ENCODE measurements at places on chromosomes 6 and 20. TPM values are rescaled to one million over a fixed set of nuclear protein-coding genes. Genes with fewer than 3 reads are reported as not detected.

GRCh38 chr6:89190741-89191140 is 26.4 kb downstream of the GABRR1 start:
- no peak overlapping the region for H3K27ac ChIP-seq
- H3K4me3 ChIP-seq, result no peak overlapping the region
- H3K27me3 ChIP-seq, result peaks cover 9% of the 10 kb centered on the region
- no peak for DNase-seq
- peaks cover 5% of the 10 kb centered on the region for H3K36me3 ChIP-seq
- H3K4me1 ChIP-seq, result no peaks in the 10 kb centered on the region

GRCh38 chr6:52263709-52264540 is 19.6 kb upstream of the IL17F start:
- peaks cover 12% of the 10 kb centered on the region for H3K4me1 ChIP-seq
- DNase-seq, result peak; percentile 81
- H3K4me3 ChIP-seq, result no peak overlapping the region
- peak overlapping the region; percentile 7 for H3K27ac ChIP-seq
- no peaks in the 10 kb centered on the region for H3K27me3 ChIP-seq
- peaks cover 70% of the 10 kb centered on the region for H3K36me3 ChIP-seq

- peak overlapping the region; percentile 51 for H3K4me3 ChIP-seq
- H3K27ac ChIP-seq, result peak overlapping the region; percentile 91
- peaks cover 39% of the 10 kb centered on the region for H3K36me3 ChIP-seq
- H3K4me1 ChIP-seq, result peaks cover 77% of the 10 kb centered on the region
- no peaks in the 10 kb centered on the region for H3K27me3 ChIP-seq
- DNase-seq, result peak; percentile 84
Observed at GRCh38 chr6:491233-491632, 99.7 kb downstream of the IRF4 start.

DNA sequence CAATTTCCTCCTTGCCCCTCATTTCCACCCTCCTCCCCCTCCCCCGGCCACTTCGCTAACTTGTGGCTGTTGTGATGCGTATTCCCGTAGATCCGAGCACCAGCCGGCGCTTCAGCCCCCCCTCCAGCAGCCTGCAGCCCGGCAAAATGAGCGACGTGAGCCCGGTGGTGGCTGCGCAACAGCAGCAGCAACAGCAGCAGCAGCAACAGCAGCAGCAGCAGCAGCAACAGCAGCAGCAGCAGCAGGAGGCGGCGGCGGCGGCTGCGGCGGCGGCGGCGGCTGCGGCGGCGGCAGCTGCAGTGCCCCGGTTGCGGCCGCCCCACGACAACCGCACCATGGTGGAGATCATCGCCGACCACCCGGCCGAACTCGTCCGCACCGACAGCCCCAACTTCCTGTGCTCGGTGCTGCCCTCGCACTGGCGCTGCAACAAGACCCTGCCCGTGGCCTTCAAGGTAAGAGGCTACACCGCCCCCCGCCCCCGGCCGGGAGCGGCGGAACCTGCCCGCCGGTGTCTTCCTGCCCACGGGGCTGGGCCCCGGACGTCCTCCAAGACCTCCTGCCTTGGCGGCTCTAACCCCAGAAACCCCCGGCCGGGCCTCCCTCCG is 44.9 kb upstream of the SUPT3H start:
- peak; percentile 71 for DNase-seq
- H3K36me3 ChIP-seq, result no peaks in the 10 kb centered on the region
- peaks cover 42% of the 10 kb centered on the region for H3K4me1 ChIP-seq
- peaks cover 27% of the 10 kb centered on the region for H3K27me3 ChIP-seq
- peak overlapping the region; percentile 95 for H3K4me3 ChIP-seq

- H3K4me1 ChIP-seq, result peaks cover 7% of the 10 kb centered on the region
- DNase-seq, result no peak
- peaks cover 13% of the 10 kb centered on the region for H3K36me3 ChIP-seq
- no peak overlapping the region for H3K4me3 ChIP-seq
Observed at GRCh38 chr6:144744720-144745119, 459.6 kb downstream of the UTRN start.

- no peak for DNase-seq
- H3K36me3 ChIP-seq, result peaks cover 62% of the 10 kb centered on the region
- H3K27me3 ChIP-seq, result no peaks in the 10 kb centered on the region
- peaks cover 45% of the 10 kb centered on the region for H3K4me1 ChIP-seq
- peak overlapping the region; percentile 13 for H3K27ac ChIP-seq
Observed at GRCh38 chr6:30317913-30318589, 8.7 kb upstream of the TRIM39 start.

CTCFL gene
- total RNA-seq, result not detected

All from activated CD8-positive, alpha-beta memory T cell treated with anti-CD3 and anti-CD28 coated beads, Interleukin-2, amount 10 ng/mL, durations not matched to agents 7 days and 5 days (primary cell).